ENCODE measurements at places on chromosomes 3 and 15.
A peak's percentile ranks its signal among the peaks of the same experiment; 100 is the strongest.

DNA sequence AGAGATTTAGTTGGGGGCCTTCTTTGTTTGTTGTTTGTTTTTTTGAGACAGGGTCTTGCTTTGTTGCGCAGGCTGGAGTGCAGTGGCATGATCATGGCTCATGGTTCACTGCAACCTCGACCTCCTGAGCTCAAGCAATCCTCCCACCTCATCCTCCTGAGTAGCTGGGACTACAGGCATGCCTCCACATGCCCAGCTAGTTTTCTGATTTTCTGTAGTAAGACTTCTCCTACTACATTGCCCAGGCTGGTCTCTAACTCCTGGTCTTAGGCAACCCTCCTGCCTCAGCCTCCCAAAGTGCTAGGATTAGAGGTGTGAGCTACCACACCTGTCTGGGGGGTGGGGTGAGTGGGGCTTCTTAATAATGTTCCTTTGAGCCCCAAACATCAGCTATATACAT is 148.3 kb upstream of the ADAMTS9 start:
- no peak for DNase-seq

DNA sequence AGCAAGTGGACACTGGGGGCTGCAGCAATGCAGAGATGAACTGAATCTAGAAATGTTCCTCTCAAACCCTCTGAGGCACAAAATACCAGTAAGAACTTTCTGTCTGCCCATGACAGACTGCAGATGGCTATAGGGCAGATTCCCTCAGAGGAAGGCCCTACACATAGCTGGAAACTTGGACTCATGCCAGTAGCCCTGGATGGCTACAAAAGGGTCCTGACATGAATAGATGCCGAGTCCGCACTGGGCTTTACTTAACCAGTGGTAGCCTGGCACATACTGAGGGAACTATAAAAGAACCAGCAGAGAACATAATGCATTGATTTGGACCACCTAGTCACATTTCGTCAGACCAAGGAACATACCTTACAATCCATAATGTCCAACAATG is 66.7 kb downstream of the C3orf80 start:
- DNase-seq = no peak

GRCh38 chr15:59678172-59678571 is 10.9 kb downstream of the BNIP2 start:
- DNase-seq = no peak

DNA sequence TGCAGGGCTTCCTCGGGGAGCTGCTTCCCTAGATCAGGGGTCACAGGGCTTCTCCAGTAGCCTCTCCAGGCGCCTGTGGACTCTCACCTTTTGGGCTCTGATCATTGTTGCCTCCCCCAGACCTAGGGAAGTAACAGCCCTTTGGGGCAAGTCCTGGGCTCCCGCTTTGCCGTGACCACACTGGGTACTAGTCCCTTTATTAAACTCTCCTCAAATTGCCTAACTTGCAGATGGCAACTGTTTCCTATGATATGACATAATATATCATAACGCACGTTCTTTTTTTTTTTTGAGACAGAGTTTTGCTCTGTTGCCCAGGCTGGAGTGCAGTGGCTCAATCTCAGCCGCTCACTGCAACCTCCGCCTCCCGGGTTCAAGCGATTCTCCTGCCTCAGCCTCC is 17.9 kb upstream of the NRROS start:
- no peak for DNase-seq

- no peak for DNase-seq
Measured at GRCh38 chr3:128995737-128996136, 1.9 kb upstream of the CFAP92 start.

DNA sequence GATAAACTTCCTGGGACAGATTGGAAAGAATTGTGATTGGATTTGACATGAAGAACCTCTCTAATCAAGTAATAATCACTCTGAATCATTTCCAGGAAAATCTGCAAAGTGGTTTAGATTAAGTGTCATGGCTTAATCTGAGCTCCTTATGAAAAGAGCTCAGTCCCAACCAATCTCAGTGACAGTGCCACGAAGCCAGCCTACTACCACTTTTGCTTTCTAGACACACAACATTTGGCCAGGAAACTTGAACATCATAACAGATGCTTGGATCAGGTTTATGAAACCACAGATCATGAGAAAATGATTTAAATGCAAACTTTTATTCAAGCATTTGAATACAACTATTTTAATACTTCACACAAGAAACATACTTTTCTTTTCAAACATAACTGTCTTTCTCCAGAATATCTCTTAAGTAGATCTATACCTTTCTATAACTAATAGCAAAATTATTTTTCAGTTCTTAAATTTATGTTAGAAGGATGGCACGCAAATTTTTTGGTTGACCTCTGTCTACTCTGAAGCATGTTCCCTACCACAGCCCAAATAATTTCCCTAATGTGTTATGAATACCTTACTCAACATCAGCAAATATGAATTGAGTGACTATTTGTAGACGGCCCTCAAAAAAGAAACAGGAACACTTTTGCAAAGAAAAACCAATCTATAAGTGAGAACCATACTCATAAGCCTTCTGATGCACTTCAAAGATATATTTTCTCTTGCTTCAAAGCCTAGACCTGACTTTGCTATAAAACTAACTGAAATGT is 495.0 kb upstream of the ZNF385D start:
- DNase-seq = no peak

DNA sequence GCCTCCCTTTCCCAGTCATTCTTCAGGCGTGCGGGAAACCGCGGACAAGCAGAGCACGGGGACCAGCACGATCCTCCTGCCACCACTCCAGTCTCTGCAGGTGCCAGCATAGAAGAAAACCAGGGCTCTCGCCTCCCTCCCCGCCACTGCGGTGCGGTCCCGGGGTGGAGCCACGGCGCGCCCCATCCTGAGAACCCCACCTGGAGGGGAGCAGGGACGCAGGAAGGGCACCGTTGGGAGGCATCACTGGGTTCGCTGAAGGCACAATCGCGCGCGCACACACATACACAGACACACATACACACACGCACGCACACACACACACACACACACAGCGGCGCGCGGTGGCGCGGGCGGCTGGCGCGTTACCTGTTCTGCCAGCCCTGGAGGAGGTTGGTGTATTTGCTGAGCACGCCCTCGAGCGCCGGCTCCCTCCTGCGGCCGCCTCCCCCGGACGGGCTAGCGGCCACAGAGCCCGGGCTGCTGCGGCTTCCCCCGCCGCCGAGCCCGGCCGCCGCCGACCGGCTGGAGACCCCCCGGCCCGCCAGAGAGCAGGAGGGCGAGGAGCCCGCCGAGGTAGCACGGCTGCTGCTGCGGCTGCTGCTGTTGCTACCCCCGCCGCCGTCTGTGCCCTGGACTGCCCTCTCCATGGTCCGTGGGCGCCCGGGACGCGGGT is 394 bp downstream of the OSBPL10 start:
- DNase-seq = peak; percentile 60

All from fibroblast of pulmonary artery (primary cell).